Skin of body (tissue), 3 donors: ENCODE measurements at places on chromosomes 5 and 9. TPM values are rescaled to one million over a fixed set of nuclear protein-coding genes. Genes with fewer than 3 reads are reported as not detected.

The SOX30 gene
- 0.10 TPM for total RNA-seq

The TIMD4 gene
- total RNA-seq: 1.4 TPM

- DNase-seq: no peak
These were observed 203.9 kb downstream of the RAB3C start for GRCh38 chr5:58786711-58787303.

DNA sequence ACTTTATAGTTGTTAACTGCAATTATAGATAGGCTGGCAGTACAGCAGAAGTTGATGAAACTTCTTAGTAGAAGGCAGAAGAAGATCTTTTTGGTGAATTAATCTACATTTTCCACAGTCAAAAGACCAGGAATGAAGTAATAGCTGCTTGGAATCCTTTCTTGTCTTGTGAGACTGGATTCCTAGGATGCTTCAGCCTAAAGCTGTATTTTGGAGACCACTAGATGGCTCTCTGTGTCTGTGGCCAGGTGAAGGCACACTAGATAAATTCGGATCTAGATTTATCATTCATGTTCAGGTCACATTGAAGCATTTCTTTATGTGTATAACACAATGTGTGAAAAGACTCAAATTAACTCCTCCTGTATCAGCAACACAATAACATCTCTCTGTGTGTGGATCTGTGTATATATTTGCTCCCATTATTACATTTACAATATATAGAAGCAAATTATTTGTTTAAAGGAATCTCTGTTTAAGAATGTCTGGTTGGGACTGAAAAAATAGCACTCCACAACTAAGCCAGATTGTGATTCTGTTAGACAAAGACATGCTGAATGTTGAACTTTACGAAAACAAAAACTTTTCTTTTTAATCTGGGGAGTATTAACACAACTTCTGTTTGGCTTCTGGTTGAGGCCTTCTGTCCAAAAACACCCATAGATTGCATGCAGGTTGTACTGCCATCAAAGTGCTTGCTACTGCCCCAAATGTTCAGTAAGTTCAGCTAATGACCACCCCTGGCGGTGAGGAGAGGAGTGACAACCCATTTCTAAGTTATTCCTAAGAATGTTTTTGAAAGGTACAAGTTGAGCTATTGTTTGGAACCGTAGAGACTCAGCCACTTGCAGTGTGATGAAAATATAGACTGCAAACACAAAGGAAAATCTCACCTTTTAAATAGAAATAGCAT lies 10.6 kb downstream of the GRIN3A start:
- peak; percentile 9 for DNase-seq

DNA sequence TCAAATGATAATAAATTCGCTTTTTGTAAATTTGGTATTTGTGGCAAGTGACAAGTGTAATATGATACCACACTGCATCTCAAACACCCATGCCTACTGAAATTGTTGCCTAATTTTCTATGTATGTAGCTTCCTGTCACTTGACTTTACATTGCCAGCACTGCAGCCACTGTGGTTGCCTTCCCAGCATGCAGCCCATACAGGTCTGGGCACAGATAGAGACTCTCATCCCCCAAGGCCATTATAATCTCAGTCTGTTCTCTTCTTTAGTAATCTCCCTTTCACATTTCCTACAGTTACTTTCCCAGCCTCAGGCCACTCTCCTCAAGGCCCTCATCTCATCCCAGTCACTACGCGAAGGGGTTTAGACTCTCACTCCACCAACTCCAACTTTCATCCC lies 1200.6 kb downstream of the PTPRD start:
- no peak for DNase-seq

DNA sequence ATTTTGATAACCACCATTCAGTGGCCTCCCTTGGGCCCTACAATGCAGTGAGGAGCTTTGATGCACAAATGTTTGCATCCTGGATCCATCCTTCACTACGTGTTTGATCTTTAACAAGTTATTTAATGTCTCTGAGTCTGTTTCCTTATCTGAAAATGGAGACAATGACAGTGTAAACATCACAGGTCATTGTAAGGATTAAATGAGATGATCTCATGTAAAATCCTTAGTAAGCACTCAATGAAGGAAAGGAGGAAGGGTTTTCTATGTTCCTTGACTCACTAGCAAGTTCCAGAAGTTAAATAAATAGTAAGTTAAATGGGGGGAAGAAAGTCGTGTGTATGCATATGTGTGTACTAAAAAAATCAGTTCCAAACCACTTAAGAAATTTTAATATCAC lies 9.8 kb upstream of the SLC36A3 start:
- DNase-seq: no peak

DNA sequence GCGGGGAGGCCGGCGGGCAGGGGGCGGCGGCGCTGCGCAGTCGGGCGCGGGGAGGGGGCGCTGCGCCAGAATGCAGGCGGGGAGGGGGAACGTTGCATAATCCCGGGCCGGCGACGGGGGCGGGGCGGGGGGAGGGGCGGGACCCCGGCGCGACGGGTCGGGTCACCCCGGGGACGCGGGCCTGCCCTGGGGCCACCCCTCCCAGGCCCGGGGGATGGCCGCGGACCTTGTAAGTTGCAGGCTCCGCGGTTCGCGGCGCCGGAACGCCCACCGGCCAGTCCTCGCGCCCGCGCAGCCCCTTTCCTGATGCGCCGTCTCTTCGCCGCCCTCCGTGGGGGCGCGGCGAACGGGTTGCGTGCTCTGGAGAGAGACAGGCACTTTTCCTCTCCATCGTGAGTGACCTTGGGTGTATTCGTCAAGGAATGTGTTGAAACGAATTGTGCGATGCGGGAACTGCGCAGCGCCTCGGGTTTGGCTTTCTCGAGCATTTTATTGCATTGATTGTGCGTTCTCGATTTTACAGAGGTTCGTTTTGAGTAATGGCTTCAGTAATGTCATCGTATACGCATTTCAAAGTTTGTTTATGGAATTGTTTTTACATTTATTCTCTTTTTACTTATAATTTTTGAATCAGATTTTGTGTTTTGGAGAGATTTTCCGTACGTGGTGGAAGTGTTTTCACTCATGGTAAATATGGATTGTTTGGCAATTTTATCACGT lies 802 bp downstream of the SPIN1 start:
- DNase-seq: peak; percentile 52

DNA sequence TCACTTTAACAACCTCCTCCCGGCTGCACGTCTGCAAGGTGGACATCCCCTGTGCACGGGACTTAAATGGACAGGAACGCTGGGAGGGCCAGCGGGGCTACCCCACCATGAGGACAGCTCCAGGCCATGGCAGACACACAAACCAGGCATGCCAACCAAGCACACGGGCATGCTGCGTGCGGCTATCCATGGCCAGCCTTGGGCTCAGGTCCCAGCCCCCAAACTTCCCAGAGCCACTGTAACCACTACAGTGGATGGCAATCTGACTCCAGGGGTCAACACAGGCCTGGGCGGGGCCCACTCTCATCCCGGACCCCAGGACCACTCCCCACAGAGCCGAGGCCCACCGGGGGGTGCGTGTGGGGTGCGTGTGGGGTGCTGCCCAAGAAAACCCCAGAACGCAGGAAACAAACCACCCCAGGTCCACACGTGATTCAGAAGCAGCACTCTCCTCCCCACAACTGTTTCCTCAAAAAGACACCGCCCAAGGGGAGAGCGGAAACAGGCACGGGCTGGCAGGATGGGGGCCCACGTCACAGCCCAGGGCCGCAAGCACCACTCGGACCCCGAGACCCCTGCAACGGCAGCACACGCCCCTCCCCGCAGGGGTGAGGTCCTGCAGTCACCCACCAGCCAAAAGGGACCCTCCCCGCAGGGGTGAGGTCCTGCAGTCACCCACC lies 7.4 kb downstream of the SLC12A7 start:
- DNase-seq: no peak

DNA sequence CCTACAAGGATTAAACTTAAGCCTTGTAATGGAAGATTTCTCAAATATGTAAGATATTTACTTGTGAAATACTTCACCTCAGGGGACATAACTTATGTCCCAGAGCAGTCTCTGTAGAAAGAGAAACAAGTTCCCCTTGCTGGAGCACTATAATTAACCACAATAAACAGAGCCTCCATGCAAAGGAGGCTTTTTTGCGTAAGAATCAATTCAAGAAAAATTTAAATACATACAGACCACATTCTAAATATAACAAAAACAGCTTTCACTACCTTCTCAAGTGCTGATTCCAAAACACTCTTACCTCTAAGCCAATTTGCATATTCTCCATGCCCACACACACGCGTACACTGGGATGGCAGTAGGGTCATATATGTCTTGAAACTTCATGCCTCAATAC lies 30.7 kb upstream of the CCNB1 start:
- no peak for DNase-seq

- no peak for DNase-seq
These were observed 27.8 kb downstream of the PRLR start for GRCh38 chr5:35202319-35203111.

DNA sequence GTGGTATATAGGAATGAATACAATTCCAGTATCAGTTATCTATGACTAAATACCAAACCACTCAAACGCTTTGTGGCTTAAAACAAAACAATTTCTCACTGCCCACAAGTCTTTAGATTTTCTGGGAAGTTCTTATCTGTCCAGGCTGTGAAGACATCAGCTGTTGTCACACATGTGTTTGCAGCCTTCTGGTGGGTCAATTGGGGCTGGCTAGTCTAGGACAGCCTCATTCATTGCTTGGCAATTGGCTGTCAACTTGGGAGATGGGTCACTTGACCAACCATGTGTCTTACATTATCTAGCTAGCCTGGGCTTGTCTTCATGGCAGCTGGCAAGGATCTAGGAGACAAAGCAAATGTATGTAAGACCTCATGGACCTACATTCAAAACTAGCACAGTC lies 53.8 kb upstream of the PAPPA start:
- DNase-seq: no peak

DNA sequence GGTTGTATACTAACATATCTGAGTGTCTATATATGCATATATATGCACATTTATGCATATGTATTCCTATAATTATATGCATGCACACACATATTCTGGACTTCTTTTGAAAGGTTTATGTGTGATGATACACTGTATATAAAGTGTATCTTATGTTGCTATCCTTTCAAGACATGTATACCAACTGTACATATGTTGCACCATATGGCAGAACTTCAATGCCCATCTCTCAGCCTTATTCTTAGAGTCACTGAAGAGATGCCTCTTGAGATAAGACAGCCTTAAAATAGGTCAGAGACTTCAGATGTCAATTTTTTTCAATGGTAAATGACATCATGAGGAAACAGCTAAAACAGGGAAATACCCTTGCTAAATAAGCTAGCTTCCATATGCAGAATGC lies 461.4 kb downstream of the SPATA31D1 start:
- DNase-seq: no peak

- DNase-seq: no peak
These were observed 524.1 kb upstream of the MEF2C start for GRCh38 chr5:89407054-89407453.

DNA sequence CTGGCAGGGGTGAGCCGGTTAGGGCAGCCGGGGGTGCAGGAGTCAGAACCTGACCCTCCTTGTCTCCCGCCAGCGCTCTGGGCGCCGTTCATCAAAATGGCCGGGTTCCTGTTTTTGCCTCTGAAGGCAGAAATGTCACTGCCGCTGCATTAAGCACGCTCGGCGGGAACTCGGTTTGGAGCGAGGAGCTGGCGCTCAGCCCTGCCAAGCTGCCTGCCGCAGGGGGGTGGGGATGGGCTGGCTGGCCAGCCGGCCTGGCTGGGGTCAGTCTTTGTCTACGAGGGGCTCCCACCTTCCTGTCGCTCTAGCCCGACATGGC lies 63.7 kb downstream of the CXXC5 start:
- DNase-seq: no peak

GRCh38 chr5:100430268-100431195 lies 104.6 kb upstream of the FAM174A start:
- DNase-seq: no peak

DNA sequence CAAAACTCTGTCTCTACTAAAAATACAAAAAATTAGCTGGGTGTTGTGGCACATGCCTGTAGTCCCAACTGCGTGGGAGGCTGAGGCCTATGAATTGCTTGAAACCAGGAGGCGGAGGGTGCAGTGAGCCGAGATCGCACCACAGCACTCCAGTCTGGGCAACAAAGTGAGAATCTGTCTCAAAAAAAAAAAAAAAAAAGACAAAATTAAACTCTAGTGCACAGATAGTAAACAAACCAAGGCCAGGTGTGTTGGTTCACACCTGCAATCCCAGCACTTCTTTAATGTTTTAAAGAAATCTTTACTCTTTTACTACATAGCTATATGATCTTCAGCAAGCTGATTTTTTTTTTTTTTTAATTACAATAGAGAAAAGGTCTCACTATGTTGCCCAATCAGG lies 8.4 kb downstream of the ZCCHC10 start:
- no peak for DNase-seq

DNA sequence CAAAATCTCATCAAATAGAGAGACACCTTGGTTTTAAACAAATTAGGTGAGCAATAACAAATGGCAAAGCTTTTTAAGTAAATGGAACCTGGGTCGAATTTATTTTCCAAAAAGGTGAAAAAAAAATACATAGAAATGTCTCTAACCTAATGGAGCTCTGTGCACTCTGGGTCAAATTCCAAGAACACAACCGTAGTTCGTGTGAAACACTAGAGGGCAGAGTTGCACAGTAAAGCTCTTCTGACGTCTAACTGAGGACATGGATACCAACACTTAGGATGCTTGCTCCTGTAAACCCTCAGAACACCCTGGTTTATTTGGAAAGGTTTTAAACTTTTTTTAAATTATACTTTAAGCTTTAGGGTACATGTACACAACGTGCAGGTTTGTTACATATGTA lies 18.9 kb downstream of the MARCHF11 start:
- peak; percentile 25 for DNase-seq
